ENCODE measurements at places on chromosomes 7 and 10.

DNA sequence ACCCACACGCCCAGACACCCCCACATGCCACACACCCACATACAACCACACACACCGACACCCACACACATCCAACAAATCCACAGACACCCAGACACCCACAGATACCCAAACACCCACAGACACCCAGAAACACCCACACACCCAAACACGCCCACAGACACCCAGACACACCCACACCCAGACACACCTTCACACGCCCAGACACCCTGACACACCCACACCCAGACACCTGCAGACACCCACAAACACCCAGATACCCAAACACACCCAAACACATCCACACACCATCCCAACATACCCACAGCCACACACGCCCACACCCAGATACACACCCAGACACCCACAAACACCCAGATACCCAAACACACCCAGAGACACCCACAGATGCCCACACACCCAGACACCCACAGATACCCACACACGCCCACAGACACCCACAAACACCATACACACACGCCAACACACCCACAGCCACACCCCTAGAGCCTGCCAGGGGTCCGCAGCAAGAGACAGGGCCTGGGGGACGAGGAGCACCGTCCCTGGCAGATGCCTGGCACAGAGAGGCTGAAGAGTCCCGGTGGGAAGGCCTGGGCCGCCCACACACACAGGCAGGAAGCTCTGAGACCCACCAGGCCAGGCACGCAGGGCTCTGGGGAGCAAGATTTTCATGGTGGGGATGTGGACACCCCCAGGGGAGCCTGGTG, 28.5 kb downstream of the CYP2W1 start:
- peak; percentile 62 for DNase-seq

DNA sequence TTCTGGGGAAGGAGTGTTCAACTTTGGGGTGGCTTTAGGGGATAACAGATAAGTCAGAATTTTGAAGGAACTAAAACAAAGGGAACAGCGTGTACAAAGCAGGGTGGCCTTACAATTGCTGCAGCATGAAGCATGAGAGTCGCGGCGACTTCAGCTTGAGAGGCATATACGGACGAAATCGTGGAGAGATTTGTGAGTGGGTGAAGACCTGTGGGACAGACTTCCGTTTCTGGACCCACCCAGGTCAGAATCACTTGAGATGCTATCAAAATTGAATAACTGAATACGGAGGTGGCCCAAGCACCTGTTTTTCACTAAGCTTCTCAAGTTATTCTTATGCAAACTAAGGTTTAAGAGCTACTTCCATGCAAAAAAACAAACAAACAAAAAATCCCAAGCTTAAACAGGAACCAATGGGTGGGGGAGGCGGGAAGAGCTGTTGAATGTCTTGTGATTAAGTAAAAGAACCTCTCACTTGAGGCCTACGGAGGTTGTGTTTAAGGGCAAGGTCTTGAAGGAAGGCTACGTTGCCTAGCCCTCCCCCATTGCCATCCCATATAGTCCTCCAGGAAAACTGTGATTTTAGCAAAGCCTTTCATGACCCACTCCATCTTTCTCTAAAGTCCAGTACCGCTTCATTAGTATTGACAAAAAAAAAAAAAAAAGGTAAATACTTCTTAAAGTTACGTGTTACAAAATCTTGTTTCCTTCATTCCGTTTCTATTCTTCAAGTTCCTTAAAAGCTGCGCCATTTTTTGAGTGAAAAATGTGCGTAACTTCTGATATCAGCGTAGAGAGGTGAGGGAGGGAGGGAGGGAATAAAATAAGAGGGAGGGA, 1.3 kb upstream of the TRIM24 start:
- no peak for DNase-seq

DNA sequence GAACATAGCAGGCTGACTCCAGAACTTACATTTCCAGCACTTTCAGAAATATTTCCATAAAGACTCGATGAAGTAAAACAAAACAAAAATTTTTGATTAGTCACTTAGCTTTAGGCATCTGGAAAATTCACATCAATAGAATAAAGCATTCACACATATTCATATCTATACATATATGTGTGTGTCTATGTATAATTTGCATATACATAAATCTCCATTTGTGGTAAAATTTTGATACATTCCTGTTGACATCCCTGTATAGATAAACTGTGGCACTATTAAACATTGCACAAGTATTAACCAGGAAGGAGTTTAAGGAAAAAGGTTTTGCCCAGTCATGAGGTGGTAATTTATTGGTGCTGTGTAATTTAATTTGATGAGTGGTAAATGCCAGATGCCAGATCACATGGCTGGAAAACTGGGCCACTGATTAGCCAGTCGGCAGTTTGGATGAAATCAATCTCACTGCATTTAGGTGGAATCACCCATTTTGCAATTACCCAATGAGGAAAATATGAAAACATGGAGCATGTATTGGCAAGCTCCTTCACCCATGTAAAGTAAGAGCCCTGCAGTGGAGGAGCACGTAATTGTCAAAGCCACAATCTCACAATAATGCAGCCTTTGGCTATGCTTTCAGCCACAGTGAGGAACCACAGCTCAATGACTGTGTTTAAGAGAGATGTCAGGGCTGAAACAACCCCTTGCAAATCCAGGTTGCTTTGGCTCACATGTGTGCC, 294.6 kb downstream of the RNLS start:
- DNase-seq: no peak

DNA sequence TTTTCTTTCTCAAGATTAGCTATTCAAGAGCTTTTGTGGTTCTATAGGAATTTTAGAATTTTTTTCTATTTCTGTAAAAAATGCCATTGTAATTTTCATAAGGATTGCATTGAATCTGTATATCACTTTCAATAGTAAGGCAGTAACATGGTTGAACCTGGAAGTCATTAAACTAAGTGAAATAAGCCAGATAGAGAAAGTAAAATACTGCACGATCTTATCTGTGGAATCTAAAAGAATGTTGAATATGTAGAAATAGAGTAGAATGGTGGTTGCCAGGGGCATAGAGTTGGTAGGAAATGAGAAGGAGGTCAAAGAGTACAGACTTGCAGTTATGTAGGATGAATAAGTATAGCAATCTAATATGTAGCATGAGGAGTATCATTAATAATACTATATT, 1073.5 kb upstream of the LRRN3 start:
- no peak for DNase-seq

GRCh38 chr10:77016278-77016815, 621.3 kb downstream of the KCNMA1 start:
- DNase-seq: no peak

- no peak for DNase-seq
These were observed 84.3 kb upstream of the INSIG1 start for GRCh38 chr7:155213385-155213784.

DNA sequence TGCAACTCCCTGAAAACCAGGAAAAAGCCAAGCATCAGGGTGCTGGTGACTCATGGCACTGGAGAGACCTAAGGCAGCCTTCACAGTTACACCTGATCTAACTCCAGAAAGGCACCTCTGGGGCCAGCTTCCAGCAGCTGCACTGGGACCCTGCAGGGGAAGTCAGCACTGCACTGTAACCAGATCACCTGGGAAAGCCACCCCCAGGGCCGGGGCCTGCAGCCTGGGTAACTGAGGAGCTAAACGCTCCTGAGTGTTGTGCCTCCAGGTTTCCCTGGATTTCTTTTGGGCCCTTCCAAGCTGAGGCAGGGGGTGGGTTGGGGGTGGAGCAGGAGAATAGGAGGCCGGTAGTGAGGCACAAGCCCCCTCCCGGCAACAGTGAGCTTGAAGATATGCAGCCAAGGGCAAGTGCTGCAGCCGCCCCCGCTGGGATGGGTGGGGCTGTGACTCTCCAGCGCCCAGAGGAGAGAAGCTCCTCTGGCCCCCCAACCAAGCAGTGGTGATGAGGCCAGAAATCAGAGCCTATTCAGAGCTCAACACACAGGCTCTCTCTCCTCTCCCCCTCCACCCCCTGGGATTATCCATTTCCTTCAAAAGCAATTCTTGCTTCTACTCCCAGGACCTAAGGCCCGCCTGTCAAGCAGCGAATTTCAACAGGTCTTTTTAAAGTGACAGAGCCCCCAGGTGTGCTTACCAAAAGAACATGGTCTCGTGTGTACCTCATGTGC, 2.6 kb downstream of the CXCL12 start:
- no peak for DNase-seq

DNA sequence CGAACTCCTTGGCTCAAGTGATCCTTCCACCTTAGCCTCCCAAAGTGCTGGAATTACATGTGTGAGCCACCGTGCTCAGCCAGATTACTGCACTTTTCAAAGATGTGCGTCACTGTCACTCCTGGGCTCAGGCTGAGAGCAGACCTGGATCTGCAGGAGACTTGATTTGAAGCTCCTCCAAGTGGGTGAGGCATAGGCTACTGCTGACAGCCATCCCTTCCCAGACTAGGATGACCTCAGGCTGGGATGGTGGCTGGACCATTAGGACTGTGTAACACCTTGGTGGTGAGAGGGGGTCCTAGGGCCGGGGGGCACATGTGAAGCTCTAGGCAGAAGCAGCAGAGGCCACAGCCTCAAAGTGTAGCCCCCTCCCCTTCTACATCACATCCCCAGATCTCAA, 8.2 kb upstream of the SRRM3 start:
- no peak for DNase-seq
